ENCODE measurements at places on chromosomes 7 and 10. TPM values are rescaled to one million over a fixed set of nuclear protein-coding genes. Genes with fewer than 3 reads are reported as not detected.
A peak's percentile ranks its signal among the peaks of the same experiment; 100 is the strongest.

The PSPH gene
- 49.2 TPM for total RNA-seq

GRCh38 chr7:128129224-128129864 is 98.1 kb upstream of the LRRC4 start:
- H3K27ac ChIP-seq: no peak overlapping the region
- H3K4me3 ChIP-seq: no peak overlapping the region
- no peaks in the 10 kb centered on the region for H3K36me3 ChIP-seq
- peaks cover under 1% of the 10 kb centered on the region for H3K4me1 ChIP-seq
- no peak for DNase-seq
- H3K27me3 ChIP-seq: peaks cover 19% of the 10 kb centered on the region

The CPA5 gene
- total RNA-seq: not detected

DNA sequence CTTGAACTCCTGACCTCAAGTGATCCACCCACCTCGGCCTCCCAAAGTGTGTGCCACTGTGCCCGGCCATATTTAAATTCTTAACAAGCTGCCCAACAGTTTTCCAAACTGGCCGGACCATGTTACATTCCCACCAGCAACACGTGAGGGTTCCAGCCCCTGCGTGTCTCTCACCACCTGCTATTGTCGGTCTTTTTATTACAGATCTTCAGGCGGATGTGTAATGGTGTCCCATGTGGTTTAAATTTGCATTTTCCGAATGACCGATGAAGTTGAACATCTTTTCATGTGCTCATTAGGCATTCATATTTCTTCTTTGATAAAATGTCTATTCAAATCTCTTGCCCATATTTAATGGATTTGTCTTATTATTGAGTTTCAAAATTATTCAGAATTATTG is 11.5 kb downstream of the ELFN1 start:
- no peak for DNase-seq
- peaks cover 6% of the 10 kb centered on the region for H3K4me1 ChIP-seq
- no peak overlapping the region for H3K4me3 ChIP-seq
- H3K36me3 ChIP-seq: peaks cover 23% of the 10 kb centered on the region

- H3K4me3 ChIP-seq: no peak overlapping the region
- no peaks in the 10 kb centered on the region for H3K36me3 ChIP-seq
- peaks cover 35% of the 10 kb centered on the region for H3K27me3 ChIP-seq
- no peak overlapping the region for H3K27ac ChIP-seq
- peaks cover 15% of the 10 kb centered on the region for H3K4me1 ChIP-seq
- no peak for DNase-seq
Measured at GRCh38 chr10:133342942-133343341, 4.2 kb upstream of the PRAP1 start.

The PAPOLB gene
- 0.27 TPM for total RNA-seq

The C10orf67 gene
- not detected for total RNA-seq

- no peaks in the 10 kb centered on the region for H3K36me3 ChIP-seq
- no peaks in the 10 kb centered on the region for H3K27me3 ChIP-seq
- no peak overlapping the region for H3K27ac ChIP-seq
- no peak overlapping the region for H3K4me3 ChIP-seq
Measured at GRCh38 chr10:5961405-5962100, 15.8 kb downstream of the IL15RA start.

DNA sequence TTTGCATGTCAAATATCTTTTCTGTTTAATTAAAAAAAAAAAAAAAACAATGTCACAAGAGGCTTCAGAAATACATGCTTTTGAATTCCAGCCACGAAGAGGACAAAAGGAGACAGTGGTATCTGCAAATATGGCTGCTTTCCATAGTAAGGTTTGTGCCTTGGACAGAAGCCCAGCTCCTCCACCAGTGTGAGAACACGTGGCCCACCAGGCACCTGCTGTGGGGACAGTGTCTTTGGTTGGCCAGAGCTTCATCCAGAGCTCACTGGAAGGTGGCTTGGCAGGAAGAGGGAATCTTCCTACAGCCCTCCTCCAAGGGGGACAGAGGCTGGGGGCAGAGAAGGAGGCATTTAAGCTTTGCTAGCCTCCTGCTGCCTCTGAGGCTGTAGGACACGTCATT is 144.6 kb downstream of the GLCCI1 start:
- no peak overlapping the region for H3K4me3 ChIP-seq
- no peaks in the 10 kb centered on the region for H3K27me3 ChIP-seq
- H3K36me3 ChIP-seq: peaks cover 18% of the 10 kb centered on the region

The LRRC17 gene
- total RNA-seq: 1.6 TPM

DNA sequence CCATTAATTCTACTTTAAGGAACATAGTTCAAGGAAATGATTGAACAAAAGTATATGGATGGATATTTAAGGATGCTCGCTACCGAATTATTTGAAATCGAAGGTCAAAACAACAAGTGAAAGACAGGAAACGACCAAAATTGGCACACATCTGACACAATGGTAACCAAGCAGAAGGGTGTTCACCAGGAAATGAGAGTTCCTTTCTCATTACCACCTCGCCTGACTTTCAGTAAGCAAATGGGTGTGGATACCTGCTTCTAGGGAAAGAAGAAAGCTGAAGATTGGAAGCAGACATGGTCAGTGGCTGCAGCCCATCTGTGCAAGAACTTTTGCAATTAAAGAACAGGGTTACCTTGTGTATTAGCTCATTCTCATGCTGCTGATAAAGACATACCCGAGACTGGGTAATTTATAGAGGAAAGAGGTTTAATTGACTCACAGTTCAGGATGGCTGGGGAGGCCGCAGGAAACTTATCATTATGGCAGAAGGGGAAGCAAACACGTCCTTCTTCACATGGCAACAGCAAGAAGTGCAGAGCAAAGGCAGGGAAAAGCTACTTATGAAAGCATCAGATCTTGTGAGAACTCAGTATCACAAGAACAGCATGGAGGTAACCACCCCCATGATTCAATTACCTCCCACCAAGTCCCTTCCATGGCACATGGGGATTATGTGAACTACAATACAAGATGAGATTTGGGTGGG is 6.2 kb upstream of the TMEM273 start:
- H3K36me3 ChIP-seq: no peaks in the 10 kb centered on the region
- H3K27ac ChIP-seq: no peak overlapping the region
- no peaks in the 10 kb centered on the region for H3K4me1 ChIP-seq
- no peak overlapping the region for H3K4me3 ChIP-seq
- DNase-seq: no peak

DNA sequence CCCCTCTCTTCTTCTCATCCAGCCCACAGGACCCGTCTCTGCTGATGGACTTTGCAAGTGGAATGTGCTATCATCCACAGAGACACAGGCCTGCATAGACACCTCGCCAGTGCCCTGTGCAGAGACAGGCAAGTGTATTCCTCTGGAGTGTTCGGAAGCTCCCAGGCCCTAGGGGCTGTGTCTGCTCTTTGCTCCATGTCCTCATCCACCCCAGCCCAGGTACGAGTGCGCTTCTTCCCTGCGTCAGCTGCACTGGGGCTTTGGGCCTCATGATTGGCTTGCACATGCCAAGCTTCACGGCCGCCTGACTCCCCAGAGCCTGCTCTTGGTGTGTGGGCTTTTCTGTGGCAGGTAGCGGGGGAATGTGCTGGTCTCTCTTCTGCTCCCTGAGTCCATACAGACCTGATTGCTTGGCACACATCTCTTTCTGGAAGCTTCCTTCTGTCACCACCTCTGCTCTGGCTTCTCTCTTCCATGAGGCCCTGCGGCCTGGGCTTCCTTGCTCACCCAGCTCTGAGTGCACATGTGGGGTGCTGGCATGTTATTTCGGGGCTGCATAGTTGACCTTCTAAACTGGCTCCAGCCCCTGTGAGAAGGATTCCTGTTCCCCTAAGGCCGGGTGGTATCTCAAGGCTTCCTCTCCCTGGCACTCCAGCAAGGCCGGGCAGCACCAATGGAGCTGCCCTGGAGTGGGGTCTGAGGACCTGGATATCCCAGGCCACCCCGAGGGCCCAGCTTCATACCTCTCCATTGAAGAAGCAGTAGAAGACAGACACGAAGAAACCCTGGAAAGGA is 27.8 kb downstream of the CRHR2 start:
- H3K27ac ChIP-seq: 0 out of 2 replicates have a peak overlapping the region, but pooled peaks have one; percentile 33
- H3K4me3 ChIP-seq: no peak overlapping the region
- H3K36me3 ChIP-seq: no peaks in the 10 kb centered on the region
- no peak for DNase-seq
- peaks cover 5% of the 10 kb centered on the region for H3K4me1 ChIP-seq

DNA sequence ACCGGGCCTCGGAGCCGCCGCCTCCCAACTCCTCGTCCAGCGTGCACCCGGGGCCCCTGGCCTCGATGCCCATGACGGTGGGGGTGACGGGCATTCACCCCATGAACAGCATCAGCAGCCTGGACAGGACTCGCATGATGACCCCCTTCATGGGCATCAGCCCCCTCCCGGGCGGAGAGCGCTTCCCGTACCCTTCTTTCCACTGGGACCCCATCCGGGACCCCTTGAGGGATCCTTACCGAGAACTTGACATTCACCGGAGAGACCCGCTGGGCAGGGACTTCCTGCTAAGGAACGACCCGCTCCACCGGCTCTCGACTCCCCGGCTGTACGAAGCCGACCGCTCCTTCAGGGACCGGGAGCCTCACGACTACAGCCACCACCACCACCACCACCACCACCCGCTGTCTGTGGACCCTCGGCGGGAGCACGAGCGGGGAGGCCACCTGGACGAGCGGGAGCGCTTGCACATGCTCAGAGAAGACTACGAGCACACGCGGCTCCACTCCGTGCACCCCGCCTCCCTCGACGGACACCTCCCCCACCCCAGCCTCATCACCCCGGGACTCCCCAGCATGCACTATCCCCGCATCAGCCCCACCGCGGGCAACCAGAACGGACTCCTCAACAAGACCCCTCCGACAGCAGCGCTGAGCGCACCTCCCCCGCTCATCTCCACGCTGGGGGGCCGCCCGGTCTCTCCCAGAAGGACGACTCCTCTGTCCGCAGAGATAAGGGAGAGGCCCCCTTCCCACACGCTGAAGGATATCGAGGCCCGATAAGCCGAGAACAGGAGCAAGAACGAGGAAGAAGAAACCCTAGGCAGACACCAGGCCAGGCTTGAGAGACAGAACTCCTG is 341.5 kb upstream of the GALNT17 start:
- H3K4me3 ChIP-seq: no peak overlapping the region
- DNase-seq: no peak
- H3K4me1 ChIP-seq: 0 out of 2 replicates have a peak, but pooled peaks cover 6% of the 10 kb centered on the region
- H3K27me3 ChIP-seq: no peaks in the 10 kb centered on the region

GRCh38 chr10:28432210-28432676 is 100.7 kb upstream of the WAC start:
- H3K27me3 ChIP-seq: no peaks in the 10 kb centered on the region
- H3K4me3 ChIP-seq: no peak overlapping the region
- DNase-seq: peak; percentile 46
- H3K36me3 ChIP-seq: peaks cover 3% of the 10 kb centered on the region
- H3K27ac ChIP-seq: no peak overlapping the region
- H3K4me1 ChIP-seq: peaks cover 10% of the 10 kb centered on the region

DNA sequence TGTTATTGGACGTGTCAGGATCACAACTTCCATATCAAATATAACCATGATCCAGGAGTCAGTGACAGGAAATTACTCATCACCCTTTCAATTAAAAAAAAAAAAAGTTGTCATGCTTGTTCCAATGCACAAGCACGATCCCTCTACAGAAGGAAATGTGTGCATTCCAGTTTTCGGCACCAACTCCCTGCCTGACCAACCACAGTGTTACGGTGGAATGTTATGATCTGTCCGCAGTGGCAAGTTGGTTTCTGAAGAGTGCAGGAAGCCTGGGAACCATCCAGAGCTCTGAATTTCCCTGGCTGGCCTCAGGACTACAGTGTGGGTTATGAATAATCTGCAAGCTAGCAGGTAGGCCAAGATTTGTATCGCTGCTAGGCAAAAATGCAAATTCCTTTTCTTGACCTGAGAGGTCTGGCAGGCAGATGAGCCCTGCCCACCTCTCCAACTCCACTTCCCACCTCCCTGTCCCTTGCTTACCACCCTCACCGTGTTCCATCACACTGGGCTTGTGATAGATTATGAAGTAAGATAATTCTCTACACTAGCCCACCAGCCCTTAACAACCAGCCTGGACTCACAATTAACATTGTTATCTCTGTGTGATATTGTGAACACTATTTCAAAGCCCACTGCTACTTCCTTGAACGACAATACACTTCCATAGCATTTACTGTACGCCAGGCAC is 20.4 kb downstream of the FRMPD2 start:
- no peaks in the 10 kb centered on the region for H3K27me3 ChIP-seq
- no peak for DNase-seq
- no peak overlapping the region for H3K4me3 ChIP-seq
- no peaks in the 10 kb centered on the region for H3K36me3 ChIP-seq
- no peak overlapping the region for H3K27ac ChIP-seq
- peaks cover 32% of the 10 kb centered on the region for H3K4me1 ChIP-seq

- H3K4me1 ChIP-seq: no peaks in the 10 kb centered on the region
- no peak overlapping the region for H3K4me3 ChIP-seq
- H3K36me3 ChIP-seq: no peaks in the 10 kb centered on the region
- peak; percentile 84 for DNase-seq
Measured at GRCh38 chr10:112314822-112315474, 31.7 kb downstream of the TECTB start.
